8988T (cell line): ENCODE measurements at places on chromosomes 5 and 9.

- peak; percentile 39 for DNase-seq
Observed at GRCh38 chr9:79570448-79571308, 1.1 kb upstream of the TLE4 start.

DNA sequence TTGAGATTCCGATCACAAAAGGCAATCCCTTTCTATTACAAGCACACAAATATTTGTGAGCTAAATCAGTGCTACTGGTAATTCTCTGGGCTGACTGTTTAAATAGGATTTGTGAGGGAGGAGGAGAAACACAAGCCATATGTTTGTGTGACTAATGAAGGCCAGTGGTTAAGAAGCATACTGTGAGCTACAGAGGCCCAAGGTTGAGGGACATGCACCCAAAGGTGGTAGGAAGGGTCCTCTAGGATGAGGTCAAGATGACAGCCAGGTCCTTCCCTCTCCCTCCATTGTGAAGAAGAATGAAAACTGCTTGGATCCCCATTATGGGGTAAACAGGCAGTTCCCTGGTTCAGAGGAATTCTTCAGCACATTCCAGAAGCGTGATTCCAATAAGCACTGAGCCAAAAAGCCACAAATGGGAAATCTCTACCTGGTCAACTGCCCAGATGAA is 83.9 kb downstream of the SPOCK1 start:
- no peak for DNase-seq

GRCh38 chr9:135090547-135090946 is 3.1 kb downstream of the OLFM1 start:
- DNase-seq: no peak

DNA sequence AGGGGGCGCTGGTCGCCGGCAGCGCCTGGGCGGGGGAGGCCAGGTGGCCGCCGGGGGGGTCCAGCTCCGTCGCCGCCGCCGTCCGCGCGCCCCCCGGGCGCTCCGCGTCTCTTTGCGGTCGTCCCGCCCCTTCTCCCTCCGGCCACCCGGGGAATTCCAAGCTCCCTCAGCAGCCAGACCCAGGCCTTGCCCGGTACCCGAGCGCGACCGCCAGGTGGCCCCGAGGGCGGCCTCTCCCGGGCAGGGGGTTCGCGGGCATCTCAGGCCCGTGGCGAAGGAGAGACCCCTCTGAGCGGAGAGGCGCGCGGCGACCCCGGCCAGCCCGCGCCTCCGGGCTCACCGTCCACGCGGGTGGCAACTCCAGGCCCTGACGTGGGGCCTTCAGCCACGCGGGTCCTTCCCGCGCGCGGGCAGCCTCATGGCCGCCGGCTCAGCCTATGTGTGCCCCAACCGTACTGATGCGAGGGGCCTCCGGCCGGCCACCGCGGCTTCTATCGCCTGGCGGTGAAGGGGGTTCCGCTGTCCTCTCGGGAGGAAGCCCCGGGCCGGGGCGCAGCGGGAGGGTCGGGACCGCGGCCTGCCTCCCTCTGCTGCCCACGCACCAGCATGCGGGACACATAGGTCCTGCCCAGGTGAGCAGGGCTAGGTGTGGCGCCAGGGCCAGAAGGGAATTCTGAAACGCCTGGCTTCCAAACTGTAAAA is 529 bp upstream of the NRARP start:
- peak; percentile 98 for DNase-seq

DNA sequence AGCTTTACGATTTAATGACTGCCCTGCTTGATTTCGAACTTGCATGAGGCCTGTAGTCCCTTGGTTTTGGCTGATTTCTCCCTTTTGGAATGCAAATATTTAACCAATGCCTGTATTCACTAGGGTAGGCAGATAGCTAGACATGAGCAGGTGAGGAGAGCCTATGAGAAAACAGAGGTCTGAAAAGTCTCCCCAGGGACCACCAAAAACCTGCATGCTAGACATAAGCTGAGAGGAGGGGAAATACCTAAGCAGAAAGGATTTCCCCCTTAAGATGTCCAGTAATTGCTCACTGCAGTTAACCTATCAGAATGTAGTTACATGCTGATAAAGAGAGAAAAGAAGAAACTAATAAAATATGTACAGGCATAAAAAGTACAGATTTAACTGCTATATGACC is 667.4 kb upstream of the SEMA6A start:
- DNase-seq: no peak

- DNase-seq: no peak
Observed at GRCh38 chr5:127400946-127401670, 110.5 kb downstream of the MEGF10 start.

DNA sequence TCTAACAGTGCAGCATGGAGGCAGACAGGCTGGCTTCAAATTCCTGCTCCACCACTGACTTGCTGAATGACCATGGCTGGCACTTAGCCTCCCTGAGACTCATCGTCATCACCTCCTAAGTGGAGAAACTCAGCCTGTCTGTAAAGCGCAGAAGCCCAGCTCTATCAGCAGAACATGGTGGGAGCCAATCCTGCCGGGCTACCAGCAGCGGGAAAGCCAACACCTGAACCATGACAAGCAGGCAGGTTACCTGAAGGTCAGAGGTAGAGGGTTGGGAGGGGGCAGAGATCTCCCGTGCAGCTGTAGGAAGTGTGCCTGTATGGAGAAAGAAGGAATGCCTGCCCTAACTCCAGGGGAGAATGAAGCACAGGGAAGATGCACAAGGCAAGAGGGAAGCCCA is 72.6 kb upstream of the LRRTM2 start:
- DNase-seq: no peak

GRCh38 chr5:149265597-149265996 is 6.1 kb upstream of the AFAP1L1 start:
- no peak for DNase-seq

- no peak for DNase-seq
Observed at GRCh38 chr5:172985596-172985995, 2.0 kb downstream of the ATP6V0E1 start.

GRCh38 chr9:112863214-112863613 is 27.5 kb downstream of the SLC46A2 start:
- DNase-seq: no peak

GRCh38 chr5:32539981-32540845 is 45.1 kb upstream of the SUB1 start:
- DNase-seq: no peak

DNA sequence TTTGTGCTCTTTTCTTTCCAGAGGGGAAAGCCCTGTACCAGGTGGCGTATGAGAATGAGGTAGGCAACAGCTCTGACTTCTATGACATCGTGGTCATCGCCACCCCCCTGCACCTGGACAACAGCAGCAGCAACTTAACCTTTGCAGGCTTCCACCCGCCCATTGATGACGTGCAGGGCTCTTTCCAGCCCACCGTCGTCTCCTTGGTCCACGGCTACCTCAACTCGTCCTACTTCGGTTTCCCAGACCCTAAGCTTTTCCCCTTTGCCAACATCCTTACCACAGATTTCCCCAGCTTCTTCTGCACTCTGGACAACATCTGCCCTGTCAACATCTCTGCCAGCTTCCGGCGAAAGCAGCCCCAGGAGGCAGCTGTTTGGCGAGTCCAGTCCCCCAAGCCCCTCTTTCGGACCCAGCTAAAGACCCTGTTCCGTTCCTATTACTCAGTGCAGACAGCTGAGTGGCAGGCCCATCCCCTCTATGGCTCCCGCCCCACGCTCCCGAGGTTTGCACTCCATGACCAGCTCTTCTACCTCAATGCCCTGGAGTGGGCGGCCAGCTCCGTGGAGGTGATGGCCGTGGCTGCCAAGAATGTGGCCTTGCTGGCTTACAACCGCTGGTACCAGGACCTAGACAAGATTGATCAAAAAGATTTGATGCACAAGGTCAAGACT is 10.3 kb downstream of the PCYOX1L start:
- no peak for DNase-seq

DNA sequence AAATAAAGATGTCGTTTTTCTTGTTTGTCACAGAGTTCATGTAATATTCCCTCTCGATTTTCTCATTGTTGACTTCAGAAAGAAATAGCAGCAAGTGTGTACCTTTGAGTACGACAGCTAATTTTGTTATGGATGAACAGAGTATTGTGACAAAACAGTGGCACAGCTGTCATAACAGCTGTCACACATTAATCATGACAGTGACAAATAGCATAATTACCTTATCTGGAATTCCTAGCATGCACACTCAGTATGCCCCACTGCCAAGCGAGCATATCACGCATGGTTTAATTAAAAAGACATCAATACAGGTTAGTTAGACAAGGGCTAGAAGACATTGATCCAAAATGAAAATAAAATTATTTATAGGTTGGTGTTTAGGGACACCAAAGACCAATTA is 375.1 kb downstream of the SPATA31D1 start:
- no peak for DNase-seq

GRCh38 chr9:112913326-112913725 is 22.6 kb upstream of the SLC46A2 start:
- DNase-seq: no peak

GRCh38 chr5:61969347-61969746 is 336.7 kb upstream of the KIF2A start:
- no peak for DNase-seq

DNA sequence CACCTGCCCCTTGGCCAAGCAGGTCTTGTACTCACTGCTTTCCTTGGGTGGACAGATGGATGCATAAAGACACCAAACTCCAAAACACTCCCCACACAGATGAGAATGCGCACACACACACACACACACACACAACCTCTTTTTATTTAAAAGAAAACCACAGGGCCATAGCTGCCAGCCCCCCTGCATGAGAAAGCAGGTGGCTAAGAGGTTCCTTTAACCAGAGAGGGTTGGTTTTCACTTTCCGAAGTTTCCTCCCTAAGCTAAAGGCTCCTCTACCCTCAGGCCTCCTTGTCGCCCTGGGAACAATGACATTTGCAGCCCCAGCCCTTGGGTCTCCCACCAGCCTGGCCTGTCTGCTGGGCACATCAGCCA is 11.1 kb downstream of the NR5A1 start:
- DNase-seq: no peak

DNA sequence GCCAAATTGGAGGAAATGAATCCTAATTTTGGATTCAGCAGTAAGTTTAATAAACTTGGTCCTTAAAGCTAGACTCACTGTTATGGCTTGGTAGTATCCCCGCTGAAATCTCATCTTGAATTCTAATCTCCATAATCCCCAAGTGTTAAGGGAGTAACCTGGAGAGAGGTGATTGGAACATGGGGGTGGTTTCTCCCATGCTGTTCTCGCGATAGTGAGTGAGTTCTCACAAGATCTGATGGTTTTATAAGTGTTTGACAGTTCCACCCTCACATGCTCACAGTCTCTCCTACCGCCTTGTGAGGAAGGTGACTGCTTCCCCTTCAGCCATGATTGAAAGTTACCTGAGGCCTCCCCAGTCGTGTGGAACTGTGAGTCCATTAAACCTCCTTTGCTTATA is 824.5 kb upstream of the WWC1 start:
- no peak for DNase-seq

- peak; percentile 11 for DNase-seq
Observed at GRCh38 chr5:163564321-163564938, 59.0 kb downstream of the MAT2B start.

DNA sequence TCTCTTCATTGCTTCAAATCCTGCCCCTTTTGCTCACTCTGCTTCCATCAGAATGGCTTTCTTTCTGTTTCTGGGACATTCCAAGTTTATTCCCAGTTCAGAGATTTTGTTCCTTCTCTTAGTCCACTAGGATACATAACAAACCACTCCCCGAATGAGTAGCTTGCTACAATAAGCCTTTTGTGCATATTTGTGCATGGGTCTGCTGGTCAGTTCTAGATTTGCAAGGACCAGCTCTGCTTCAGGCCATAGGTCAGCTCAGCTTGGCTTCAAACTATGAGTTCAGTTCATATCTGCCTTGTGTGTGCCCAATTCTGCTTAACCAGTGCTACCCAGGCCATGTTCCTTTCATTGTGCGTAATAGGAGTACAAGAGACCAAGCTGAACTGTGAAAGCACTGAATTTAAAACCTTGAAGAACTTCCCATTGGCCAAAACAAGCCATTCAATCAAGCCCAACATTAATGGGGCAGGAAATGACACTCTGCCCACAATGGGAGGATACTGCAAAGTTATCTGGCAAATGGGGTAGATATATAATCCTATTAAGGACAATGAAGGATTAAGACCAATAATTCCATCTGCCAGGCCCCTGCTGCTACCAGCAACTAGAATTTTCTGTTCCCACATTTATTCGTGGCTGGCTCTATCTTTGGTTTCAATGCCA is 328.8 kb downstream of the PRELID2 start:
- no peak for DNase-seq

- DNase-seq: no peak
Observed at GRCh38 chr9:130180516-130180915, 8.3 kb downstream of the NCS1 start.

DNA sequence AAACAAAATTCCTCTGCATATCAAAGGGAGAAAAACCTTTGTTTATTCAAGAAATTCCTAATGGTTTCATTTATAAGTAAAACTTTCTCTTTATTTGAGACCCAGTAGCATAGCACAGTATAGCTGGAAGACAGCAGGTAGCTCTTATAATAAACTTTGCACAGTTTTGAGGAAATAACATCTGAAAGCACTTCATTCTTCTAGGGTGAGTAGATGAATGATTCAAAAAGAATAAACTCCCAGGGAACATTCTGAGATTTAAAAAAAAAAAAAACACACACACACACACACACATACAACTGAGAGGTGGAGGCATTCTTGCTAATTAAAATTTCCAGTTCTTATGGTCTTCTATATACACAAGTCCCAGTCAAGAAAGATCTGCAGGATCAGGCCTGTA is 197.3 kb downstream of the BNC2 start:
- no peak for DNase-seq

DNA sequence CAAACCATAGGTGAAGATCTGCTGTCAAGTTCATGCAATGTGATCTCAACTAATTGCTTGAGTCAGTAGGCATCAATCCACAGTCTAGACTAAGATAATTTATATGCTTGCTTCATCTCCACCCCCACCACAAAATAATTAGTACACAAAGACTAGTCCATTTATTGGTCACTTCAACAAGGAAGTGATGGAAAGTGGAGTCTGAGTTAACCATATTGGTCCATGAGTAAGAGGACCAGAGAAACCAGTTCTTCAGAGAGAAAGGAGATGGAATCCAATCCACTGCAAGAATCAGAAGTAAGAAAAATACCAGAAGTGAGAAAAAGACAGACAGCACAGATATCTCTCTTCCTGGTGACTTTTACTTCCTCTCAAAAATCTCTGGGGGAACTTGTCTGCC is 366.5 kb downstream of the CHSY3 start:
- no peak for DNase-seq

GRCh38 chr9:131623655-131624330 is 78.5 kb downstream of the PRRT1B start:
- no peak for DNase-seq

- DNase-seq: no peak
Observed at GRCh38 chr9:4588721-4589120, 73.4 kb upstream of the PLPP6 start.

DNA sequence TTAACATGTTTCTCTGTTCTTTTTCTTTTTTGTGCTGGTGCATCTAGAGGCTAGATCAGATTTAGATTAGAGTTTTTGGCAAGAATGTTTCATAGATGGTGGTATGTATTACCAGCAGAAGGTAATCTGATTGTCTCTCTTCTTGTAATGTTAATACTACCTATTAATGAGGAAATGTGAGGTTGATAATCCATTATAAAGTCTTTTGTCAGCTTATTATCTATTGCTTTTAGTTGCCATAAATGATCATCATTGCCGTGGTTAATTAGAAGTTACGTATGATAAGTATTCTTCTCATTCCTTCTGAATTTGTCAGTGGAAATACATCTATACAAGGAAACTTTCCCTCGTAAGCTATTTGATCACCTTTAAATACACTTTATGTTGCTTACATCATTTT is 135.0 kb downstream of the PAM start:
- no peak for DNase-seq
